ENCODE measurements at places on chromosomes 4 and X. TPM values are rescaled to one million over a fixed set of nuclear protein-coding genes. Genes with fewer than 3 reads are reported as not detected.

Gene DOCK11
- total RNA-seq, result 4.3 TPM

Gene MAGEB3
- not detected for total RNA-seq

Gene GPRASP1
- total RNA-seq, result 5.0 TPM

Gene RXFP1
- 0.18 TPM for total RNA-seq

Gene ERCC6L
- 1.6 TPM for total RNA-seq

Gene ASMT
- total RNA-seq, result not detected

Gene RHOXF1
- total RNA-seq, result not detected

Gene TMPRSS11B
- total RNA-seq, result not detected

GRCh38 chrX:139293991-139294390 is 236.5 kb upstream of the F9 start:
- no peak for DNase-seq

DNA sequence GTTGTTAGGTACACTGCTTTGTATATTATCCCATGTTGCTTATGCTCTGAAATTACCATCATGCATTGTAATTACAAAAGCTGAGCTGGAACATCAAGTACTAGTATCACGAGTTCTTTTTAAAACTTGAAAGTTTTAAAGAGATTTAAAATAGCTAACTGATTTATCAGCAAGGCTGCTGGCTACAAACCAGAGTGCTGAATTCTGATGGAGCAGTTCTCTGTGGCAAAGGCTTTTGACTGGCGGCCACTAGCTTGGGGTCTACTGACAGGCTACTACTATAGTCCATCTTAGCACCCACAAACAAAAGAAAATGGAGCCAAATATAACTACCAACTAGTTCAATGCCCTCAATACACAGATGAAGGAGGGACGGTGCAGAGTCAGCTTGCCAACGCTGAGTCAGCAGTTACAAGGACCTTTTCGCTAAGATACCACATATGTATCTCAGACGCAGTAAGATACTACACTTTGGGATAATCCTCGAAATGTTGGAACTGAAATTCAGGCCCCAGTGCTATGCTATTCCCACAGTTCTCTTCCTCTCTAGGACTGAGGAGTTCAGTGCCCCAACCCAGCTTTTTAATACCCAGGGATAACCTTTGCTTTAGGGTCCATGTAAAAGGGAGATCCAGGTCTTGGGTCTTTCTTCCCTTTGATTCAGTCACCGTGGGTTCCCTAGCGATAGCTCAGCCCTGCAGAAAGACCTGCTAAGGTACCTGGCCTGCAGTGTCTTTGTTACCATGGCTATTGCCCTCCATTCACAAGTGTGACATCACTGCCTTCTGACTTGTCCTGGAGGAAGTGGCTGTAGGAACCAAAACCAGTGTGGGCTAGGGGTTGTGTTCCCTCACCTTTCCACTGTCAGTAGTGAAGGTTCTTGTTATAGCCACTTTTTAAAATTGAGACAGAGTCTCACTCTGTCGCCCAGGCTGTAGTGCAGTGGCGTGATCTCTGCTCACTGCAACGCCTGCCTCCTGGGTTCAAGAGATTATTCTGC is 22.8 kb downstream of the MFAP3L start:
- DNase-seq, result no peak

DNA sequence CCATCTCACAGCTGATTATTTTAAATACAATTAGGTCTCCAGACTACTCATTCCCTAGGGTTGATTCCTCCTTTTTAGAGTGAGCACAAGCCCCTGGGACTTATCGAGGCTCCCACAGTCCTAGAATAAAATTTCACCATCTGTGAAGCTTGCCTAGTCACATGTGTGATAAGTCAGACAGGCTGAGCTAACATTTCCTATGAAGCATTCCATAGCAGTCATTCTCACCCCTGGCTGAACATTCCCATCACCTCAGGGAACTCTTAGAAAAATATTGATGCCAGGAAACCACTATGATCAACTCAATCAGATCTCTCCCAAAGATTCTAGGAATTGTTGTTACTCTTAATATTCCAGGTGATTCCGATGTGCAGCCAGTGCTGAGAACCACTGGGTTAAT is 37.7 kb downstream of the ARHGEF9 start:
- DNase-seq, result no peak

DNA sequence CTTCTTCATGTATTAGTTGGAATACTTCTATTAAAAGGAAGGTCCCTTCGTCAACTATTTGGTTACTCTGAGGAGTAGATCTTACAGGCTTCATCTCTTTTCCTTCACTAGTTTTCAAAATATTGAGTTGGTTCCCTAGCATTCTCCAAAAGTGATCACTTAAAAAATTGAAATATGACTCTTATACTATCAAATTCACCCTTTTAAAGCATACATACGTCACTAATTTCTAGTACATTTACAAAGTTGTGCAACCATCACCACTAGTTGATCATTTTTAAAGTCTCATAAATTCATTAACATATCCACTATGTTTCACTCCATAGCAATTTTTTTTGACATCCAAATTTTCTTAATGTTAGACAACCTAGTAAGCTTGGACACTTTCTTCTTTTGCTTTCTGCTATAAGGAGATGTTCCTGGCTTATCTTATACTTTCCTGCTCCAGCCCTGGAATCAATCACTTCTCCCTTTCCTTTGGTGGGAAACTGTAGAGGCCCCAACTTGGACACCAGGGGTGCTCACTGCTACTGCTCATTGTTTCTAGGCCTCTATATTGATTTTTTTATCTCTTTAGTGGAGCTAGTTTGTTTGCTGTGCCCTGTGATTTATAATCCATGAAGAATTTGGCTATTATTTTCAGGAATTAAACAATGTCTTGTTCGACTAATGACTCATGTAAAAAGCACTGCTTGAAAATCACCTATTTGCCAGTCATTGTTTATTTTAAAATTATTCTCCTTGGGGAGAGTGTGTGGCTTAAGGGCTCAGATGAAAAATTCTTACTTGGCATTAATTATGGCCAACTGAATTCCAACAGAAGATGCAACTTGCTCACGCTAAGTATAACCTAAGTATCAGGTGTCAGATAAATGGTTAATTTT is 4.0 kb upstream of the ZFX start:
- no peak for DNase-seq

DNA sequence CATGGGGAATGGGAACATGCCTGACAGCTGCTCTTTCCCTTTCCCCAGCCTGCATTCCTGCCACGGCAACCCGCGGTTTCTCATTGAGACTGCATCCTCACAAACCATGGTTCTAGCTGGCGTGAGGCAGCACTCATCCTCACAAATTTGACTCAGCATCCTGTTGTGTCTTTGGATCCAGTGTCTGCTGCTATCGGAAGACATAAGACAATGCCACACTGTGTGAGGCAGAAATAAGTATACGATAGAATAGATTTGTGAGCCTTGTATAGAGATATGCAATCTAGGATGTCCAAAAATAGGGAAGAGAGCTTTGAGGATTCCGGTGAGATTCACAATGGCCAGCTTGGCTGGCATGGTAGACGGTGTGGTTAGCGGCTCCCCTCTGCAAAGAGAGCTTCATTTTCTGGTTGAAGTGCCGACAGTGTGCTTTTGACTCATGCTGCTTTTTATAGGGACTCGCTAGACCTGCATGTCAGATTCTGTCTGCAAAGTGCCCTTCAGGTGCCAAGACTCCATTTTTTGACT is 161.3 kb upstream of the PSAPL1 start:
- no peak for DNase-seq

- no peak for DNase-seq
These were observed 494.9 kb downstream of the IDS start for GRCh38 chrX:149010013-149010852.

DNA sequence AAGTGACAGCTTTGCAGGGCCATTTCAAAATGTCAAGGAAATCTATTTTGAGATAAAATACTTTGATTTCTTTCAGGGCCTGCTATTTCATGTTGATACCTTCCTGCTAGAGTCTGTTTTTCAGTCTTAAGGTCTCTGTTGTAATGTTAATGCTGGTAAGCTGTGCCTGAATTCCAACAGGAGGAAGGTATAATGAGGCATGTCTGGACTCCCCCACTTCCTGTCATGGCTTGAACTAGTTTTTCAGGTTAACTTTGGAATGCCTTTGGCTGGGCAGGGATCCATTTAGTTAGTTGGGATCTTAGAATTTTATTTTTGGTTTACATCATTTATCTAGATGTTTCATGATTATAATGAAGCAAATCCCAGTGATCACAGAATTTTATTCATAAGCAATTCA is 279.0 kb downstream of the CFAP47 start:
- DNase-seq, result no peak

DNA sequence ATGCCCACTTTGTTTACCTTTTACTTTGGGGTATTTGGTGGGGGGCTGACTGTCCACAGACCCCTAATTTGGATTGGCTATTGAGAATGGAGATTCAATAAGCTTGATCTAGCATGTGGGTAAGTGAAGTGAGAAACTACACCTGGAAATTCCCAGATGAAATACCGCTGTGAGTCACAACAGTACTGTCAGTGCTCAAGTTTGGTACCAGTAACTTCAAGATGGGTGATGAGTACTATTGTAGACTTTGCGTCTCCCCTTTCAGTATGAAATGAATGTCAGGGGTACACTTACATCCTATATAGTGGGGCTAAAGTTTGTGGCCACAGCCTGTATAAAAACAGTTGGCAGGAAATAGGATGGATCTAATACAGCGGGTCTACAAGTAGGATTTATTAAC is 33.3 kb downstream of the HMGN5 start:
- no peak for DNase-seq

DNA sequence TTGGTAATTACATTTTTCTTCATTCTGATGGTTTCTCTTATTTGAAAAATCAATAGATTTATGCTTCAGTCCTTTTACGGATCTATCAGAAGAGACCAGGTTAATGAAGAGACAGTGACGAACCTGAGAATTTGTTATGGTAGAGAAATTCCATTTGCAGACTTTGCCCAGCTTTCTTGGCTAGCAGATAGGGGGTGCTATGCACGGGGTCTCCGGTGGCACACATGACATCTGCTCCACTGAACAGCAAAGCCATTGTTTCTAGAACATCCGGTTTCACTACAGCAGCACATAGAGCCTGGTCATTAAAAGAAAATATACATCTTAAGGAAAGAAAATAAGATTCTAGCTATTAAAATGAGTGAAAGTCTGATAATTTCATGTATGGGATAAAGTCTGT is 85.1 kb downstream of the ARAP2 start:
- DNase-seq, result no peak

GRCh38 chr4:100117750-100118149 is 72.5 kb downstream of the DDIT4L start:
- DNase-seq, result no peak

DNA sequence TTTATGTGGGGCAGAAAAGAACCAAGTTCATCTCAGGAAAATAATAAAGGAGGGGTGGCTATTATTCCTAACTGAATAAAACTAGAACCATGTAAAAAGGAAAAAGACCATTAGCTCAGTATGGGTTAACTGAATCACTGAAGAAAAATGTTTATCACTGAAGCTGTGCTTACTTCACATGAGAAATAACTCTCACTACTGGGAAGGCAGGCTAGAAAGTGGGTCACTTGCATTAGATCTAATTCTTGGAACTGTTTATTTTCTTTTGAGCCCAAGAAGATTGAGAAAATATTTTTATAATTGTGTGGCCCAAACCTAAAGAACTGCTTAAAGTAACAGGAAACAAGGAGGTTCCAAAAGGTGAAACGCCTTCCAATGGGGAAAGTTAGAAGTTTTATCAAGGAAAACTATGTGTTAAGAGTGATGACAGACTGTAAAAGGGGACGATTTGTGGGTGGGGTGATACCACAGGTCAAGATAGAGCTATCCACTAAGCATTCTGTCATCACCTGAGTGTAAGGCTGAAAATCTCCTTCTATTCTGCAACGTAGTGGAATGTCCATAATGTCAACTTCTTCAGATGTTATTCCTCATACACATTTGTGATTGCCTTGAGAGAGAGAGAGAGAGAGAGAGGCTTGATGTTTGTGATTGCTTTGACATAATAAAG is 1083.5 kb downstream of the PCDH7 start:
- DNase-seq, result no peak

DNA sequence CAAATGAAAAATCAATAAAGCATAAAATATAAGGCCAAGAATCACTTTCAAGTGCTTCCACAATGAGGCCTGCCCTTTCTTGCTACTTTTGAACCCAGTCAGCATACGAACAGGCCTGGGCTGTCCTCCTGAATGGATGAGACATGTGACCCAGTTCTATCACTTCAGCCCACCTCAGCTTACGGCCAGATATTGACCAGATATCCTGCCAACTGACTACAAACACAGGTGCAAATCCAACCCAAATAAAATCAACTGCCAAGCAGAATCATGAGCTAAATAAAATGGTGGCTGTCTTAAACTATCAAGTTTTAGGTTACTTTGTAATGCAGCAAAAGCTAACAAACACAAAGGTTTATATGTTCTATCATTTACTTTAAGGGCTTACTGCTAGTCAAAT is 53.7 kb downstream of the PDS5A start:
- DNase-seq, result no peak

- no peak for DNase-seq
These were observed 598.3 kb downstream of the SPRY1 start for GRCh38 chr4:123994917-123995316.

- no peak for DNase-seq
These were observed 215.8 kb upstream of the SFRP2 start for GRCh38 chr4:154004507-154005170.

- DNase-seq, result no peak
These were observed 9.2 kb downstream of the EREG start for GRCh38 chr4:74374128-74374527.

Data from left colon (tissue), 2 donors.